ENCODE measurements at places on chromosomes 11 and 22. TPM values are rescaled to one million over a fixed set of nuclear protein-coding genes. Genes with fewer than 3 reads are reported as not detected.

GRCh38 chr11:104968355-104968855 is at the start of gene CASP4:
CASP4 (minus strand) TSS chr11:104968574; CDS start chr11:104968525, 49 bp downstream.
- H3K4me1 ChIP-seq = no peaks in the 10 kb centered on the region
- DNase-seq = no peak
- H3K27ac ChIP-seq = no peak within 1 kb of the TSS
- no peak within 1 kb of the TSS for H3K4me3 ChIP-seq

PARVA gene
- 18.1 TPM for total RNA-seq

DNA sequence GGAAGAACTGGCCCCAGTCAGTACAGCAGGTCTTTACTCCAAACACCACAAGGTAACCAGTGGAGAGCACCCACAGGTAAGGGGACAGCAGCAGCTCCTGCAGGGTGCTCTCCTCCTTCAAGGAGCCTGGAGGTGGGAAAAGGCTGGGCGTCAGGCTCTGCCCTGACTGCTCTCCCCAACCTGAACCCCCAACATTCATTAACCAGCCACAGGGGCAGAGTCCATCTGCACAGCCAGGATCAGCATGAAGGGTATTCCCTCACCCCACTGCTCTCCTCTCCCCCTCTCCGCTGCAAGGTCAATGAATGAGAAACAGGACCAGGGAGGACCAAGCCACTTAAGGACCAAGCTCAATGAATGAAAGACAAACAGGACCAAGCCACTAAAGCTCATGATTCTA is 3.7 kb downstream of the SLC37A4 start:
- H3K4me1 ChIP-seq = peaks cover 8% of the 10 kb centered on the region
- no peak for DNase-seq
- H3K27ac ChIP-seq = no peak overlapping the region
- peaks cover 31% of the 10 kb centered on the region for H3K36me3 ChIP-seq
- H3K27me3 ChIP-seq = no peaks in the 10 kb centered on the region
- no peak overlapping the region for H3K4me3 ChIP-seq

- H3K36me3 ChIP-seq = no peaks in the 10 kb centered on the region
- H3K4me1 ChIP-seq = no peaks in the 10 kb centered on the region
- H3K4me3 ChIP-seq = no peak overlapping the region
- H3K27me3 ChIP-seq = no peaks in the 10 kb centered on the region
- DNase-seq = no peak
Observed at GRCh38 chr11:128299132-128299726, 288.1 kb downstream of the ETS1 start.

- no peak overlapping the region for H3K4me3 ChIP-seq
- H3K4me1 ChIP-seq = peaks cover 4% of the 10 kb centered on the region
- no peak overlapping the region for H3K27ac ChIP-seq
- H3K36me3 ChIP-seq = no peaks in the 10 kb centered on the region
Observed at GRCh38 chr11:8908099-8908498, 2.9 kb upstream of the AKIP1 start.

HOATZ gene
- not detected for total RNA-seq
